ENCODE measurements at places on chromosomes 7 and 10.

- DNase-seq, result no peak
Observed at GRCh38 chr7:120473352-120473751, 200.4 kb downstream of the KCND2 start.

DNA sequence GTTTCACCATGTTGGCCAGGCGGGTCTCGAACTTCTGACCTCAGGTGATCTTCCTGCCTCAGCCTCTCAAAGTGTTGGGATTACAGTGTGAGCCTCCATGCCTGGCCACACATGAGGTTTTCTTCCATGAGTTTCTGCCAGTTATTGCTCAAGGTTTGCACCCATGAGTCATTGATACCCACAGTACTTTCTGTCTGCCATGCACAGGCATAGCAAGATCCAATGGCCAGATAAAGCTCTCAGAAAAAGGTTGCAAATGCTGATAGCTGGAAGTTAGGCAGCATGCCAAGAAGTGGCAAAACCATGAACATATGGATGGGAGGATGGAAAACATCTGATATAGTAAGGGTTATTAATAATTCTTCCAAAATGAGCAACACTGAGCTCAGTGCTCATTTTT is 298.7 kb upstream of the NRG3 start:
- no peak for DNase-seq

- DNase-seq, result no peak
Observed at GRCh38 chr7:116138202-116138801, 72.0 kb upstream of the TES start.

DNA sequence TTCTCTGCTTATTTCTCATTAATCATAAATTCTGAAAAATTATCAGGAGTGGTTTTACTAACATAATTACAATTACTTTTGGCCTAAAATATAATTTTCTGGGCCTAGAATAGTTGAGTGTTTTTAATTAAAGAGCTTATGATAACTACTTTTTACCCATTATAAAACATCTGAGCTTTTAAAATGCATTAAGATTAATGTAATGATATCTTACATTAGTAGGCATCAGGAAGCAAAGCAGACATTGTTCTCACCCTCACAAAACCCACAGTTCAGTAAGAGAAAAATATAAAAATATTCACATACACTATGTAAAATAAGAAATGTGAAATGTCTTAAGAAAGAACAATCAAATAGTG is 443.7 kb upstream of the SEMA3A start:
- DNase-seq, result no peak

DNA sequence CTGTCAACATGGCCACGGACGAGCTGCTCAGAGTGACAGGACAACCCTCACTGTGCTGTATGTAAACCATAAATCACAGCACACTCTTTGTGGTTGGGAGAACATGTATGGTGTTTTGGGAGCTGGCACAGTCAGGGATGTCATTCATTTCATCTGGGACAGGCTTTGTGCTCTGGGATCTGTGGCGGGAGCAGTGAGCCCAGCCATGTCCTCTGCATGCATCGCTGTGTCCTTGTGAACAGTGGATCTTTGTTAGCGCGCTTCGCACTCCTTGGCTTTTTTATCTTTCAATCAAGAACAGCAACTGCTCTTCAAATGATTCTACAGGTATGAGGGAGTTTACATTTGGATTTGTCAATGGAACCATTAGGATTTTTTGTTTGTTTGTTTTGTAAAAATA is 7.1 kb downstream of the CCM2 start:
- no peak for DNase-seq

DNA sequence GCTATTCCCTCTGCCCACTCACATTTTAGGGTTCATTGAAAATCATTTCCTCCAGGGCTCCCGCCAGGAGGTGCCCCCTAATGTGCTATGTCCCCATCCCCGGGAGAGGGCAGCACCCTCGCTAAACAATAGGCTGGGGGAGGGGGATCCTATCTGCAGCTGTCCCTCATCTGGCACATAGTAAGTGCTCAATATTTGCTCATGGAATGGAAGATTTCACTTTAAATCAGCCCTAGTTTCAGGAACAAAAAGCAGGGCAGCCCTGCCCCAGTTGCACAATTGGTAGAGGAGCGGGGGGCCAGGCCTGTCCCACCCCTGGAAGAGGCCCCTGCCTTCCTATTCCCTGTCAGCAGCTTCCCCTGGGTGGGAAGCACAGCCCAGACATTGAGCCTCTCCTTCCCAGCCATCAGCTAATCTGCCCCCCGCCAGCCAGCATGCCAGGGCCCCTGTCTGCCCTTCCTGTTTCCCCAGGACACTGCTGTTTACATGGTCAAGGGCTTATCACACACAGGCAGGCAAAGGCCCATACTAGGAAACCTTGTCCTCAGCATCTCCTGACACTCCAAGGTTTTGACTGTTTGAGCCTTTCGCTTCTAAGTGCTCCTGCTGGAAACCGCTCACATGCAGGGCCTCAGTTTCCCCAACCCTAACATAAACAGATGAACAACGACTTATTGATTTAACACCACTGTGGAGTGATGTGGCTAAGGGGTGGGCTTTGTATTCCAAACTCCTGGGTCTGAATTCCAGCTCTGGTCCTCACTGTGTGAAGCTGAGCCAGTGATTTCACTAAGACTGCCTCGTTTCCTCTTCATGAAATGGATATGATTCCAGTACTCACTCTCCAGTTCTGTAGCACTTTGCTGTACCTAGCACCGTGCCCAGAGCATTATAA is 130.7 kb upstream of the ZMIZ1 start:
- no peak for DNase-seq

- DNase-seq, result no peak
Observed at GRCh38 chr10:52256832-52257691, 57.0 kb upstream of the DKK1 start.

DNA sequence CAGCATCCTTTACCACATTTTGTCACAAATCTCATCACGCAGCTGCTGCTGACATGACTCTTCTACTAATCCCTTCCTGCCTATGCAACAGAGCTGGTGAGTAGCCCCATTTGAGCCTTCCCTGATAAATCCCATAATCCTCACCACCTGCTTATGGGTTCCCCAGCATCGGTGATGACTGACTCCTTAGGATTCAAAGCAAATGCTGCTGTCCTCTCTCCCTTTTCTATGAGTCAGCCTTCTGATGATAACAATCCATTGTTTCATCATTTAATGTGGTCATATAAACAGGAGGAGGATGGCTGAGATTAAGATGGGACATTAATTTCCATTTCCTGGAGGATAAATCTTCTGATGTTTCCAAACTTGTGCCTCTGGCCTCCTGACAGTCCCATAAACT is 73.4 kb downstream of the SORCS1 start:
- DNase-seq, result no peak

DNA sequence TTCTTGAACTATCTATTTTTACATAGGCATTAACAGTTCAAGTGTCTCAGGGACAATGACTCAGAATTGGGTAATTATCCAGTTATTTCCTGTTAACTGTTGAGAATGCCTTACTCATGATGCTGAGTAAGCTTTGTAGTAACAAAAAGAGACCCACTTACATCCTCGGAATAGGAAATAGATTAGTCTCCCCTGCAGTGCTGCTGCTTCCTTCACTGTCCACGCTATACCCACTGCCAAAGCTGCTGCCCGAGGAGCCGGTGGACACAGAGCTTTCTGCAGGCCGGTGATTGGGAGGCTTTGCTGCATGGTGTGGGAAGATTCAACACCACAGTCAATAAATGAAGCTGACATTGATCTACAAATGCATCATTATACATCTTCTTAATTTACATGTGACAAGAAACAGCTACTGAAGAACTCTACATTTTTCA is 357.1 kb downstream of the PCLO start:
- DNase-seq, result no peak

DNA sequence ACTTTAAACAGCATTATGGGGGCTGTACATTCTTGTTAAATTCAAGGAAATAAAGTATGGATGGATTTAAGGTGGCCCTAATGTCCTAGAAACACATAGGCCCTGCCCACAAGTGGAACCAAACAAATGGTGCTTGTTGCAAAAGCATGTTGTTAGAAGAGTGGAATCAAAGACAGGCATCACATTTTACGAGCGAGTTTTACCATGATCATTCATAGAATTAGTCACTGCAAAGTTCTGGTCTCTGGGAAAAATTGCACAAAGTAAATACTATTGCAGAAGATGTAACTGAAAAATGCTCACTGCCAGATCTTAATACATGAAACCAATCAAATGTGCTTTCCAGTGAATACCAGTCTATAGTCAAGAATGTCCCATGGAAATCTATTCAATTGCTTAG is 677.1 kb downstream of the PARD3 start:
- no peak for DNase-seq

DNA sequence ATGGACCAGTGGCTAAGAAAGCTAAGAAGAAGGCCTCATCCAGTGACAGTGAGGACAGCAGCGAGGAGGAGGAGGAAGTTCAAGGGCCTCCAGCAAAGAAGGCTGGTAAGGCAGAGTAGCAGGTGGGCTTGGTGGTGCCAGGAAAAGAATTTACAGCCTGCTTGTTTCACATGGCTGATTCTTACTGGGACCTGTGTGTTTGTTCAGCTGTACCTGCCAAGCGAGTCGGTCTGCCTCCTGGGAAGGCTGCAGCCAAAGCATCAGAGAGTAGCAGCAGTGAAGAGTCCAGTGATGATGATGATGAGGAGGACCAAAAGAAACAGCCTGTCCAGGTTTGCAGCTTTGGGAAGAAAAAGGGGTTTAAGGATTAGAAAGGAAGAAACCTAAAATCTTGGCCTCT is 5.0 kb downstream of the NOLC1 start:
- no peak for DNase-seq

- DNase-seq, result no peak
Observed at GRCh38 chr10:11933577-11934223, 108.9 kb downstream of the UPF2 start.

- no peak for DNase-seq
Observed at GRCh38 chr10:103557455-103557854, 64.0 kb downstream of the NEURL1 start.

DNA sequence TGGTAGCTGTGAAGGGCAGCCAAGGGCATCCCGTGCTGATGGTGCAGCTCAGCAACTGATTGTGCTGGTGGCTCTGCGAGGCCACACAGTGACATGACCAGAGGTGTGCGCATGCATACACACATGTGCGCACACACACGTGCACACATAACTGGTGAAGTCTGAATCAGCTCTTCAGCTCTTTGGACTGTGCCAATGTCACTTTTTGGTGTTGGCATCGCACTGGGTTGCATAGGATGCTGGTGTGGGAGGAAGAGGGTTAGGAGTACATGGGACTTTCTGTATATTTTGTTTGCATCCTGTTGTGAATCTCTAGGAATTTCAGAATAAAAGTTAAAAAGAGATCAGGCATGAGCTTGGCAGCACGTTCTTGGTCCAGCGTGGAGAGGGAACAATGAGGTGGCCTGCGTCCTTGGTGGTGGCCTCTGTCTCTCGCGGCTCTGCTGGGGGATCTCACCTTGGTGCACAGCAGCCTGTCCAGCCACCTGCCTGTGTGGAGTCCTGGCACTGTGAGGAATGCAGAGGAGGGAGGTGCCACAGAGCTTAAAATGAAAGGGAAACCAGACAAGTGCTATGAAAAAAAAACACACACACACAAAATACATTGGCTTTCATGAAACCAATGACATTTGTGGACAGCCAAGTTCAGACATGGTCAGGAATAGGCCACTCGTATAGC is 124.0 kb downstream of the TRRAP start:
- no peak for DNase-seq

GRCh38 chr10:60114765-60115586 is 208.6 kb upstream of the CCDC6 start:
- no peak for DNase-seq

- no peak for DNase-seq
Observed at GRCh38 chr10:19290770-19291169, 242.2 kb downstream of the MALRD1 start.

DNA sequence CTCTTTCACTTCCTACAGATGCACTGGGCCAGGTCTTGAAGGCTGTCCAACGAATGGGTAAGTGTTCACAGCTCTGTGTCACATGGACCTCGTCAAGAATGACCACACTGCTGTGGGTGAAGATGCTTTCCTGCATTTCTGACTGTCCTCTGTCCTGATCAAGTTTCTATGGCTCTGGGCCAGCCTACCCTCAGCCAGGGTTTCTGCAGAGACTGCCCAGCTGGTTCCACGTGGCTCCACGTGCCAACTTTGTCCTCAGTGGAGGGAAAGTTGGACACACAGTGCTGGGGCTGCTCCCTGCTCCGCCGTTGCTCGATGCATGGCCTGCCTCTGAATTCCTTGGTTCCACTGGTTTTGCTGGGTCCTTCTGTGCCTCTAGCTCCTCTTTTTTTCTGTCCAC is 152.3 kb downstream of the EGFR start:
- DNase-seq, result no peak

GRCh38 chr10:63208986-63209385 is 75.9 kb downstream of the NRBF2 start:
- DNase-seq, result no peak

DNA sequence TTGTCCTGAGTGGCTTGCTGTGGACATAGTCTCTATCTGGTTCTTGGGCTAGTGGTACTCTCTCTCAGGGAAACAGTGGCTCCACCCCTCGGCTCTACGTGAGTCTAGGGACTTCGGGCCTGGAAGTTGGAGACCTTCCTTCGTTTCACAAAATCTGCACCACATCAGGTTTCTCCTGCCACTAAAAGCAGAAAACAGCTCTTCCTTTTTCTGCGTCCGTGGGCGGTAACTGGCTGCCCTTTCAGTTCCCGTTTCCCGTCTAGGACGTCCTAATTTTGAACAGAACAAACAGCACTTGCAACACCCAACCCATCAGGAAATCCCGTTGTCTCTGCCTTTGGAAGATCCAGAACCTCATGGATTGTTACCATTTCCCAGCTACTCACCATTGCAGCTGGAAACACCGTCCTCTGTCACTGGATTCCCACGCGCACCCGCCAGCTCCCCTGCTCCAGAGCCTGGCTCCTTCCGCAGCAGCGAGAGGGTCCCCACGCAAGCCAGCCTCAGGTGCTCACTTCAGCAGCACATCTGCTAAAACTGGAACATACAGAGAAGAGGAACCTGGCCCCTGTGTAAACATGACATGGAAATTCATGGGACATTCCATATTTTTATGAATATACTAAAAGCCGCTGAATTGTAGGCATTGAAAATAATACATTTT is 311.4 kb upstream of the AKR1E2 start:
- no peak for DNase-seq

GRCh38 chr10:36425131-36425797 is 700.1 kb upstream of the ANKRD30A start:
- no peak for DNase-seq

DNA sequence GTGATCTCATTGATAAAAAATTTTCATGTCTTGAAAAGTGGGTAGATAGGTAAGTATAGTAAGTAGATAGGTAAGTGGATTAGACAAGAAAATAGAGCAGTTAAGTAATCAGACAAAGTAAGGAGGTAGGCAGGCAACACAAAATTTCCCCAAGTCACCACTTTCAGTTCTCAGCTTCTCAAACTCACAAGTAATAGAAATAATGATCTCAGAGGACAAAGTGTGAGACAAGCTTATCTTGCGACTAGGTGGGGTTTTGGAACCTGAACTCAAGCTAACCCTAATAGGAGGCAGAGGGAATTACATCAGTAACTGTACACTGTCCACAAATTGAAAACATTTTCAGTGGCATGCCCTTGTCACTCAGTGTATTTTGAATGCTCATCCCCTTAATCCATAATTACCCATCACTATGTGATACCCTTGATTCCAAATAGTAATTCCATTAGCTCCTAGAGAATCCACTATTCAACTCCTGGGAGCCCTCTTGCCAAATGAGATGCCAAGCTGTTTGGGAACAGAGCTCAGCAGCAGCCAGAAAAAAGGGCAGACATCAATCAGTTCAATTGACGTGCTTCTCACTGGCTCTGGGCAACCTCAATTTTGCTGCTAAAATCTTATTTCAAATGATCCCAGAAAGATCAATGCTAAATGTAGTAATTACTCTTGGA is 703.2 kb downstream of the XPNPEP1 start:
- DNase-seq, result no peak

GRCh38 chr7:44079331-44080021 is 2.9 kb downstream of the POLM start:
- DNase-seq, result no peak
